Stimulated activated CD8-positive, alpha-beta memory T cell treated with anti-CD3 and anti-CD28 coated beads, Interleukin-4, amount 100 ng/mL, for 1 hour (primary cell): ENCODE measurements at places on chromosomes 7 and 10.

DNA sequence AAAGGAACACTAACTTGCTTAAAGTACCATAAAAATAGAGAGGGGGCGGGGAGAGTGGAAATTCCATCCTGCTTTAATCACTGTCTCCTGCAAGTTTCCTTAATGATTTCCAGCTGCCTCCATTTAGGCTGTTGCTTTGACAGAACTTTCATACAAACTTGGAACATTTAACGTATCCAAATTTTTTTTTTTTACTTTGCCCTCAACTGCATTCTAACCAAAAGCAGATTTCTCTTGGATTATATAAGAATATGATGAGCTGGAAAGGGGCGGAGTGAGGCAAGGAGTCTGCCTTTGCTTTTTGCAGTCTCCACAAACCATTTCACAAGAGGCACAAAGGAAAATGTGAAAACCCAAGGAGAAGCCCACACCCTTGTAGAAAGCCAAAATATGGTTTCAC, 46.6 kb upstream of the COL1A2 start:
- no peak for DNase-seq

GRCh38 chr10:81514811-81515210, 360.2 kb upstream of the NRG3 start:
- DNase-seq = no peak

DNA sequence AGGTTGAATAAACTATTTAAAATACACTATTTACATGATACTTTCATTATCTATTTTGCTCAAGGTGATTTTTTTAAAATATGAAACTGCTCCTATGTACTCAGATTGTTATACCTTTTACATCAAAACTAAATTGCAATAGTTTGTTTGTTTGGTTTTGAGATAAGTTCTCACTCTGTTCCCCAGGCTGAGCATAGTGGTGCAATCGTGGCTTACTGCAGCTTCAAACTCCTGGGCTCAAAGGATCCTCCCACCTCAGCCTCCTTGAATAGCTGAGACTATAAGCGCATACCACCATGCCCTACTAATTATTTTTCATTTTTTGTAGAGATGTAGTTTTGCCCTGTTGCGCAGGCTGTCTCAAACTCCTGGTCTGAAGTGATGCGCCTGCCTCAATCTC, 12.7 kb downstream of the TAS2R60 start:
- no peak for DNase-seq

- DNase-seq = no peak
Measured at GRCh38 chr10:89263091-89263490, 11.5 kb upstream of the LIPA start.

- DNase-seq = no peak
Measured at GRCh38 chr7:84204655-84205054, 10.1 kb upstream of the SEMA3A start.

- no peak for DNase-seq
Measured at GRCh38 chr10:132302421-132303310, 5.1 kb downstream of the STK32C start.

- DNase-seq = no peak
Measured at GRCh38 chr7:114026486-114027089, 107.8 kb upstream of the PPP1R3A start.

- DNase-seq = no peak
Measured at GRCh38 chr10:76333326-76333725, 901.9 kb downstream of the LRMDA start.

- no peak for DNase-seq
Measured at GRCh38 chr7:29146888-29147609, 712 bp upstream of the CPVL start.

DNA sequence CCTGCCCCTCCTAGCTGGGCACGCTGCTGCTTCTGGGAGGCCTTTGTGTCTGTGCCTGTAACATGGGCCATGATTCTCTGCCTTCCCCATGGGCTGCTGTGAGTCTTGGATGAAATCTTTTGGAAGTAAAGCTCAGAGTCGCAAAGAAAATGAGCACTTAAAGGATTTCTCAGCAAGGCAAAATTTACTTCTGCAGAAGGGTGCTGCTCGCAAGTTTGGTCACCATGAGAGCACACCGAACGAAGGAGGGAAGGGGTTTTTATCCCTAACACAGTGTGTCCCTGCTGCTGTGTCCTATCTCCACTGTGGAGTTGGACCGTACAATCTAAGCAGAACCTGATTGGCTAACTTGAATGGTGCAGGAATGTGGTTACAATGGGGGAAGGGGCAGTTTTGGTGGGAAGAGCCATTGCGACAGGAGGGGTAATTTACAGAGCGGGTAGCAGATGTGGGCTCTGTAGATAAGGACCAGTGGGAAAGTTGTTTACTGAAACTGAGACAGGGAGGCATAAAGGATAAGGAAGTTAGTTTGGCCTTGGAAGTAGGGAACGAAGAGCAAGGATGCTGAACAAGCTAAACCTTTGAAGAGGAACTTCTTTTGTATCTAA, 57.5 kb downstream of the FANK1 start:
- DNase-seq = no peak

- DNase-seq = no peak
Measured at GRCh38 chr10:79936625-79937615, 12.0 kb downstream of the SFTPD start.

DNA sequence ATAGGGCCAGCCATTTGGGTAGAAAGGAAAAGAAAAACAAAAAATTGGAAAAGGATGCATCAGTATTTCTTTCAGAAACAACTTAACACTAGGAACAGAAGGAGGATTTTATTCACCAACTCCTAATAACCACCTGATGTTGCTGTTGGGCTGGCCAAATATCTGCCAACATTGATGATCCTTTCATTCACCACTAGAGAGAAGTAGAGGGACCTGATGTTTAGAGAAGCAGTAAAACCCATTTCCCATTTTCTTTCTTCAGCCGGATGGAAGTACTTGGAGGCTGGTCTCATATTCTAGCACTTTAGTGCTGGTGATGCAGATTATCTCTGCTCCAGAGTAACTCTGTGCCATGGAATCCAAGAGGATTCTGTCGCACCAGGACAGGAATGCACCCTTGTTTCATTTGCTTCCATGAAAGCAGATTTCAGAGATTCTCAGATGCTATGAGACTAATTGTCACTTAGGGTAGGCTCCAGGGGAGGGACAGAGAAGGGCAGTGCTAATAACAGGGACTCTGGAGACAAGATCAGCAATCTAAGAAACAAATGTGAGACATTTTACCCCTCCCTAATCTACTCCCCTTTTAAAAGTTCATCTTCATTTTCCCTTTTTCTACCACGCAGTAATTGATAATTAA, 3.1 kb downstream of the KLLN start:
- DNase-seq = no peak

- DNase-seq = no peak
Measured at GRCh38 chr10:68135362-68135761, 26.1 kb downstream of the MYPN start.

DNA sequence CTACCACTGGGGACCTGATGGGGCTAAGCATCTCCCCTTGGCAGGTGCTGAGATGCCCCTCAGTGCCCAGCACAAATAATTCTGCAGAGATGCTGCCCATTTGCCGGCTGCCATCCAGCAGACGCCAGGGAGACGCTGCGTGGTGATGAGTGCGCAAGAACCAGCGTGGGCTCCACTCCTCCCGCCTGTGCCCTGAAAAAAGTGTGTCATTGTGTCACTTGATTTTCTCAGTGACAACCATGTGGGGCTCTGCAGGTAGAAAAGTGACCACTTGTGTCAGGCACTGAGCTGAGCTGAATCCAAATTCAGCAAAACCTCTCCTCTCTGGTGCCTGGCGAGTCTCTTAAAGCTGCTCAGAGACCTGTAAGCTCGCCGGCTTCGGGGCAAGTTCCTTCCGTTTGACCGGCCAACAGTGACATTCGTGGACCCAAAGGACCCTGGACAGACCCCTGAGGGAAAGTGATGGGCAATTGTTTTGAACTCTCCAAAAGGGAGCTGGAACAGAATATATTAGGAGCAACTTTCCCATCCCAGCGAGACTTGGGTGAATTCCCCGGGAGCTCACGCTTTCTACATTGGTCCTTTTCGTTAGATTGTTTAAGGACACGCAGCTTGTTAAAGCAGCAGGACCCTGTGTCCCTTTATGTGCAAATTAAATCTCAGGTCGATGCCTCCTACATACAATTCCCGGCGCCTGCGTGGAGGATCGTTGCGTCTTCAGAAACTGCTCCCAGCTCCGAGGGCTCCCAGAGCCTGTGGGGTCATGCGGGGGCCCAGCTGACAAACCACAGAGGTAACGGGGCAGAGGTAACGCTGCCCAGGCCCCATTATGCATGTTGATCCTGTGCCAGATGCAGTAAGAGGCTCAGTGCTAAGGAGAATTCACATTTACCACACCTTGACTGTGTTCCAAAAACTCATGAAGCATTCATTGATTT, 332.7 kb downstream of the ADARB2 start:
- DNase-seq = no peak

- no peak for DNase-seq
Measured at GRCh38 chr7:26090927-26091519, 61.0 kb upstream of the NFE2L3 start.

- DNase-seq = no peak
Measured at GRCh38 chr7:157558061-157558460, 221.3 kb downstream of the DNAJB6 start.

- no peak for DNase-seq
Measured at GRCh38 chr7:93913197-93913596, 6.8 kb downstream of the GNGT1 start.

- DNase-seq = no peak
Measured at GRCh38 chr10:51733057-51733456, 33.7 kb upstream of the CSTF2T start.

- no peak for DNase-seq
Measured at GRCh38 chr10:11225935-11226334, 208.3 kb downstream of the CELF2 start.

GRCh38 chr7:105209870-105210269, 178.9 kb downstream of the SRPK2 start:
- DNase-seq = no peak

DNA sequence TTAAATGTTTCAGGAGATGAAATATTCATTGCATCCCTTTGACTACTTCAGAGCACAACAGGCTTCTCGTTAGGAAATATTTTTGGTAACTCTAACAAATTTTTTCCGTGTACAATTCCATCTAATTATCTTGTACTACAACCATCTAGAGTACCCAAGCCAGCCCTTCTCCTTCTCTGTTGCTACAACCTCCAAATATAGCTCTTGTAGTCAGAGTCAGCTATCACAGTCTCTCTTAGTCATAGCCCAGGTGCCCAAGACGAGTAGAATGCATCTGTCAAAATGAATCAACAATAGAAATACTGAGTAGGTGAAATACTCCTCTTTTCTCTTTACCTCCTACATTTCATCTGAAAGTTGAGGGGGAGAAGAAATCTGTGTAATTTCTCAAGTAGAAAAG, 74.0 kb downstream of the INHBA start:
- no peak for DNase-seq

- DNase-seq = no peak
Measured at GRCh38 chr7:68537051-68537773, 1061.1 kb upstream of the AUTS2 start.

GRCh38 chr7:3246127-3246526, 54.9 kb upstream of the SDK1 start:
- no peak for DNase-seq

DNA sequence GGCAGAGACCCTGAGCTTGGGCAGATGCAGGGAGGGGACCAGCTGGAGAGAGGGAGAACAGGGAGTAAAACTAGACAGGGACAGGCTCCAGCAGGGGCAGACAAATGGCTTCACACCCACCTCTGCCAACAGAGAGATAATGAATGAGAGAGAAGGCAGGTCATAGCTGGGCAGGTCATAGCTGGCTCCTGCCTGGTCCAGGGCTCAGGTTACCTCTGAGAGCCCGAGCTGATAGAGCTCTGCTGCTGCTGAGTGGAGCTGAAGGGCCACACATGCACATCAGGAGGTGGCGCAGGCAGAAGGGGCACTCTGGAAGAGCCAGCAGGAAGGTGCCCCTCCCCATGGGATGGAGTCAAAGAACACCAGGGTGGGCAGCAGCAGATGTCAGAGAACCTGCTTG, 154.2 kb downstream of the GFRA1 start:
- DNase-seq = no peak

- no peak for DNase-seq
Measured at GRCh38 chr10:121415063-121415399, 183.2 kb downstream of the FGFR2 start.

DNA sequence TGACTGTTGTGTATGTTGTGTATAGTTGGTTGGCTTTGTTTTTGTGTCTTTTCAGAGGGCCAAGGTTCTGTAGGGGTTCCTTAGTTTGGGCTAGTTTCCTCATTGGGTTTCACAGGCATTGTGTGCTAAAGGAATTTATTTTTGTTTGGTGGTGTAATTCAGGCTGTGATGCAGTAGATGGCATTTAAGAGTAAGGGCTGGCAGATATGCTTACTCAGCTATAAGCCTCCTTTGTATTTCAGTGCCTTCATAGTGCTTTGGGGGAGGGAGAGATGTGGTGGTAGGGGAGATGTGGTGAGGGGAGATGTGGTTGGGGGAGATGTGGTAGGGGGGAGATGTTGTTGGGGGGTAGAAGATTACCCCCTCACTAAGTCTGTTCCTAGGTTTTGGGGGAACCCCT, 91.7 kb downstream of the SLC25A40 start:
- no peak for DNase-seq

DNA sequence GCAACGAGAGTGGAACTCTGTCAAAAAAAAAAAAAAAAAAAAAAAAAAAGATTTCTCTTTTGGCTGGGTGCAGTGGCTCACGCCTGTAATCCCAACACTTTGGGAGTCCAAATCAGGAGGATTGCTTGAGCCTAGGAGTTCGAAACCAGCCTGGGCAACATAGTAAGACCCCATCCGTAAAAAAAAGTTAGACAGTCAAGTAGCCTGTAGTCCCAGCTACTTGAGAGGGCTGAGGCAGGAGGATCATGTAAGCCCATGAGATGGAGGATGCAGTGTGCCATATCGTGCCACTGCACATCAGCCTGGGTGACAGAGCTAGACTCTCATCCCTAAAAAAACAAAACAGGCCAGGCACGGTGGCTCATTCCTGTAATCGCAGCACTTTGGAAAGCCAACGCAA, 25.2 kb downstream of the PDLIM1 start:
- no peak for DNase-seq

DNA sequence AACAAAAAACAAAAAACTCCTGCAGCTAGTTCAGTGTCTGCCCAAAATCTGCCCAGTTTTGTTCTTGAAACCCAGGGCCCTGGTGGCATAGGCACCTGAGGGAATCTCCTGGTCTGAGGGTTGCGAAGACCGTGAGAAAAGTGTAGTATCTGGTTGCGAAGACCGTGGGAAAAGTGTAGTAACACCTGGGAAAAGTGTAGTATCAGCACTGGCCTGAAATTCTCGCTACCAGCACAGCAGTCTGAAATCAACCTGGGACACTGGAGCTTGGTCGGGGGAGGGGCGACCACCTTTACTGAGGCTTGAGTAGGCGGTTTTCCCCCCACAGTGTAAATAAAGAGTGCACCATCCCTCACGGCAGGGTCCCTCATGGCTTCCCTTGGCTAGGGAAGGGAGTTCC, 82.5 kb upstream of the SP4 start:
- no peak for DNase-seq

GRCh38 chr7:113797420-113798010, 121.3 kb downstream of the PPP1R3A start:
- no peak for DNase-seq

DNA sequence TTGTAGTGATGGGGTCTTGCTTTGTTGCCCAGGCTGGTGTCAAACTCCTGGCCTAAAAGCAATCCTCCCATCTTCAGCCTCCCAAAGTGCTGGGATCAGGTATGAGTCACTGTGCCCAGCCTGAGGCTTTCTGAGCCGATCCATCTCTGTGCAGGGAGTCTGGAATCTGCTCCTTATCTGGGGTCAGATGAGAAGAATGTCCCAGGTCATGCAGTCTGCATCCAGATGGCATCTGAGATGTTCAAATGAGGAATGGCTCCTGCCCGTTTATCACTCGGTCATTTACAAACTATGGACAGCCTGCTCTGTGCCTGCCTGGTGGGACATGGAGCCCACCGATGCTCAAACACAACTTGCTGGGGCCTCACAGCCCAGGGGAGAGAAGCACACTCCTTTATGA, 11.1 kb upstream of the SLC18A3 start:
- no peak for DNase-seq
